ENCODE measurements at places on chromosomes 16 and 17.

DNA sequence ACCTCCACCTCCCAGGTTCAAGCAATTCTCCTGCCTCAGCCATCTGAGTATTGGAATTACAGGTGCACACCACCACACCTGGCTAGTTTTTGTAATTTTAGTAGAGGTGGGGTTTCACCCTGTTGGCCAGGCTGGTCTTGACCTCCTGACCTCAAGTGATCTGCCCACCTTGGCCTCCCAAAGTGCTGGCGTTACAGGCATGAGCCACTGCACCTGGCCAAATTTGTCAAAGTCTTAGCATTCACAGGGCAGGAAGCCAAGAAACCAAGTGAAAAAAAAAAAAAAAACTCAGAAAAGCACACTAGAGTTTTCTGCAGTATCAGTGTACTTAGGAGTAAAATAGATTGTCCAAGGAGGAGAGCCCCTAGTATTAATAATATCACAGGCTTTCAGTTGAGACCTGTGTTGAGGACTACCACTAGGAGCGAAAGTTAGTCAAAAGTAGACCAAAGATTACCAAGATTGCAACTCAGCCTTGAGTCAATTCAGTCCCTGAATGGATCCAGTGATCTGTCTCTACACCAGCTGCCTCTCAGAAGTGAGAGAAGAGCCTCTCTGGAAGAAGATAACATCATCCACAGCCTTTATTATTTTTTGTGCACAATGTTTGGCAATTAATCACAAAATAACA, 159.7 kb downstream of the CEP112 start:
- DNase-seq: no peak

DNA sequence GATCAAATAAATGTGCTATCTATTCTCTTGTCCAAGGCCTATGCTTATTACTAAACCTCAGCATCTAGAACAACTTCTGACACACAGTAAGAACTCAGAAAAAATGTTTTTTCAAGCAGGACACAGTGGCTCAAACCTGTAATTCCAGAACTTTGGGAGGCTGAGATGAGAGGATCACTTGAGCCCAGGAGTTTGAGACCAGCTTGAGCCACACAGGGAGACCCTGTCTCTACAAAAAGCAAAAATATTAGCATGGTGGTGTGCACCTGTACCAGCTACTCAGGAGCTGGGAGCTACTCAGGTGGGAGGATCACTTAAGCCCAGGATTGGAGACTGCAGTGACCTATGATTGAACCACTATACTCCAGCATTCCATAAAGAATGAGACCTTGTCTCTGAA, 32.5 kb downstream of the USP32 start:
- no peak for DNase-seq

DNA sequence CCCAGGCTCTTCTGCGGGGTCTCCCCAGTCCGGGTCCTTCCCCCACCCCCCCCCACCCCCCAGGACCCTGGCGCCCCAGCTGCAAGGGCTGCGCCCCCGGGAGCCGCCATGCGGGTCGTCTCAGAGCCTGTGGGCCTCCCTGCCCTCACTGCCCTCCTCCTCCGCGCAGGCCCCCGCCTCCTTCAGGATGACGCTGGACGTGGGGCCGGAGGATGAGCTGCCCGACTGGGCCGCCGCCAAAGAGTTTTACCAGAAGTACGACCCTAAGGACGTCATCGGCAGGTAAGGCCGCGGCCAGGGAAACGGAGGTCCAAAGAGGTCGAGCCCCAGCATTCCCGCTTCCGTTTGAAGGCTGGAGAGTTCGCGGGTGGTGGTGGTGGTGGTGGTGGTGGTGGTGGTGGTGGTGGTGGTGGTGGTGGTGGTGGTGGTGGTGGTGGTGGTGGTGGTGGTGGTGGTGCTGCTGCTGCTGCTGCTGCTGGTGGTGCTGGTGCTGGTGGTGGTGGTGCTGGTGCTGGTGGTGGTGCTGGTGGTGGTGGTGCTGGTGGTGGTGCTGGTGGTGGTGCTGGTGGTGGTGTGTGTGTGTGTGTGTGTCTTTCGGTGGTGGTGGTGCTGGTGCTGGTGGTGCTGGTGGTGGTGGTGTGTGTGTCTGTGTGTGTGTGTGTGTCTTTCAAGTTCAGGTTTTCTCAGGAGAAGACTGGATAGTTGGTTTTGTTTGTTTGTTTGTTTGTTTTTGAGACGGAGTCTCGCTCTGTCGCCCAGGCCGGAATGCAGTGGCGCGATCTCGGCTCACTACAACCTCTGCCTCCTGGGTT, 615 bp downstream of the PHKG2 start:
- DNase-seq: peak; percentile 69

DNA sequence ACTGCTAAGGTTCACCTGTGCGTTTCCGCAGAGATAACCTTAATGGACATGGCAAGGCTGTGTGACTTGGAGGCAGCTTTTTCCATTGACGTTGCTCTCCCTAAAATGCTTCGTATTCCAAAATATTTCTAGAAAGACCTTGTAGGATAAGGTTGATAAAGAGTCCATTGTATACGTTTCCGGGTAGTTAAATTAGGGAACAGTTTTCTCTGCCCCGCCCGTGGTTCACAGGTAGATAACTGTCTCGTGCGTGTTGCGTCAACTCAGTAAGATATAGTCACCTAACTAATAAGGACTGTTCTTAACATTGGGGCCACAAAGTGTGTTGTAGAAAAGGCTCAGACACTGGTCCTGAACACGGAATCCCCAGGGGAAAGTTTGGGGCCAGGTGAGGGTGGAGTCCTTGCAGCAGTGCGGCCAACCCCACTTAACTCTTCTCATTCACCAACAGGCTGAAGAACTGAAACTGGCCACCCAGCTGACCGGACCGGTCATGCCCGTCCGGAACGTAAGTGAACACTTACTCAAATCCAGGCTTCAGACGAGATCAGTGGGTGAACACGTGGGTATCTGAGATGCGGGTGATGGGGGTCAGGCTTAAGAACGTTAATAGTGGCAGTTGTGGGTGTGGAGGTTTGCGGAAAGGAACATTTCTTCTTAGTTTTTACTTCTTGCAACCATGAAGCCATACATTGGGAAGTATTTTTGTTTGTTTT, 1.6 kb downstream of the RPL13 start:
- DNase-seq: no peak

GRCh38 chr17:55212880-55213279, 51.9 kb upstream of the HLF start:
- DNase-seq: no peak

GRCh38 chr17:1203111-1203966, 23.6 kb upstream of the ABR start:
- peak; percentile 78 for DNase-seq

GRCh38 chr17:68450391-68450790, 6.9 kb downstream of the WIPI1 start:
- no peak for DNase-seq

GRCh38 chr17:74006371-74006770, 197.1 kb upstream of the RPL38 start:
- no peak for DNase-seq

- DNase-seq: no peak
Measured at GRCh38 chr16:15509593-15510535, 75.5 kb downstream of the BMERB1 start.

All from Peyer's patch (tissue), 4 donors.